ENCODE measurements at places on chromosomes 3 and 15.

DNA sequence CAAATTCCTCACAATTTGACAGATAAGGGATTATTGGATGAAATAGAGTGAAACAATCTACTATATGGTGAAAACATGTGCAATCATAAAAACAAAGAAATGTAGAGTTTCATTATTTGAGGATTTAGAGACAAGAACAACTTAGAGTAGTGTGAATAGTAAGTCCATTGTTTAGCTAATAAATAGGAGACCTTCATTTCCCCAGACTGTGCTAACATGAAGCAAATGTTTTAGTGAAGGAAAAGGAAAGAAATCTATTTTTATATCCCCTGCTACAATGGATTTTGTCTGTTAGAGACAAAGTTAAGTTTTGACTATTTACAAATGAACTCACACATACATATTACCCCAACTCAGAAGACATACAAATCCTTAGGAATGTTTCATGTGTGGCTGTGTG lies 77.8 kb downstream of the EFL1 start:
- DNase-seq: no peak

GRCh38 chr15:23422946-23423708 lies 23.9 kb downstream of the GOLGA6L2 start:
- DNase-seq: no peak

DNA sequence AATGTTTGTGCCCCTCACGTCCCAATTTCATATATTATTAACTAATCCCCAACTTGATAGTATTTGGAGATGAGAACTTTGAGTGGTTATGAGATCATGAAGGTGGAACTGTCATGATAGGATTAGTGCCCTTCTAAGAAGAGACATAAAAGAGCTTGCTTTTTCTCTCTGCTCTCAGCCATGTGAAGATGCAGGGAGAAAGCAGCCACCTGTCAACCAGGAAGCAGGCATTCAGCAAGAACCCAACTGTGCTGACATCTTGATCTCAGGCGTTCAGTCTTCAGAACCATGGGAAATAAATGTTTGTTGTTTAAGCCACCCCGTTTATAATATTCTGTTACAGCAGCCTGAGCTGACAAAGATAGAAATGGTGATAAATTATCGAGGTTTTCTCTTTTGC lies 278.7 kb upstream of the KCNMB2 start:
- DNase-seq: no peak

DNA sequence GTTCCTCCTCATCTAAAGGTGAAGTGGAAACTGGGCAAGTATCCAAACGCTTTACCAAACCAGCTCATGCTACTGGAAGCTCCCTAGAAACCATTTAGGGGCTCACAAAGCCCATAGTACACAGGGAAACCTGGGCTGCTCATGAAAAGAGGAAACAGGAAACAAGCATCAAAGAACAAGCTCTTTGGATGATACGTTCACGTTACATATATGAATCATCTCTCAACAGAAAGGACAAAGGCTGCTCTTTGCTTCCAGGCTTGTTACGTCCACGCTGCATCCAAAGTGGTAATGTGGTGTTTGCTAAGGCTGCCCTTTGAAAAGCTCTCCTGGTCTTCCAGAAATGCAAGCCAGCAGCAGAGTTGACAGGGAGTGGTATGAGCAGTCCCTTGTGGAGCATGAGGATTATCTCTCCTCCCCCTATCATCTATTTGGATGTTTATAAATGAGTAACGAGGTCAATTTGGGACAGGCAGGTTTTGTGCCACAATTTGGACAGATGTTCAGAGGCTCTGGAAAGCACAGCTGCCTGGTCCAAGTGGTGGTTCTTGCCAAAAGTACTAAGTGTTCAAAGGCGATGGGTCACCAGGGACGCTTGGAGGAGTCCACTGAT lies 98.0 kb upstream of the RORA start:
- no peak for DNase-seq

DNA sequence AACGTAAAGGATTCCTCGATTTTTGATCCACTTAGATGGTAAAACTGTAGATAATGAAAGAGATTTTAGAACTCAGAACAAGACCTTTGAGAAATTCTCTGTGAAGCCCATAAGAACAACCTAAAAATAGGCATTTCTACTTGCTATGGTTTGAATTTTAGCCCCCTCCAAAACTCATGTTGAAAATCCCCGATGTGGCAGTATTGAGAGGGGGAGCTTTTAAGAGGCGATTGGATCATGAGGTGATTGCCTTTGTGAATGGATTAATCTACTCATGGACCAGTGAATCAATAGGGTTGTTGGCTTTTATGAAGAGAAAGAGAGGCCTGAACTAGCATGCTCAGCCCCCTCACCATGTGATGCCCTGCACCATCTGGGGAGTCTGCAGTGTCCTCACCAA lies 20.2 kb upstream of the AHSG start:
- no peak for DNase-seq

DNA sequence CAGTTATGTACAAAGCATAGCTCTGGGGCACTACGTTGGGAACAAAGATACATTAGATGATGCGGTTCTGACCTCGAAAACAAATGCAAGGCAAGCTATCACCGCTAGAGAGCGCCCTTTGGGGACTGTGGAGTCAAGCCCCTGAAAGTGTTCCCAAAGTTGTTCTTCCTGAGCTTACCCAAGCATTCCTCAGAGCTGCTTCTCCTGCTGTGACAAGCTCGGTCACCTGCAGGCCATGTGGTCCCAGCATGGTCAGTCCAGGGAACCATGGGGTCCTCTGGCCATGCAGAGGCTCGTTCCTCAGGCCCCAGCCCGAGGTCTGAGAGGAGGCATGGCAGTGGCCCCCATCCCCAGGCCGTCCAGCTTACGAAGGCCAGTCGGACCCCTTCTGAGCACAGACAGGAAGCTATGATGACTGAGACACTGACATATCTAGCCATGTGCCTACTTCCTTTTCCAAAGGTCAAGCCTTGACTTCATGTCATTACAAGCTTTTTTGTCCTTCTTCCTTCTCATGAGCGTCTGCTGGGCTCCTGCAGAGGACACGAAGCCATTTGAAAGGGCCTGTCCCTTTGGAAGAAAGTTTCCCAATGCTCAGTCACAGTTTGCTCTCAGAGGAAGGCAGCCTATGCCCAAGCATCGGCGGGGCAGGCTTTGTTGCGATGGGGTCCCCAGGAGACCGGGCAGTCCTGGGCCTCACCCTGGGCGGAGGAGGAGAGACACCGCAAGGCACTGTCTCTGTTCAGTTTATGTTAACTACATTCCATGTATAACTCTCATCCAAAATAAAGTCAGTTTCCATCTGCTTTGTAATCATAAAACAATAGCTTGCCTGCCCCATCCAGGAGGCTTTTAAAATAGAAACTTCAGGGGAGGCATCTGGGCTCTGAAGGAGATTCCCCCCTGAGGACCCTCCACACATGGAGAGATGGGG lies 79.3 kb downstream of the ATP10A start:
- DNase-seq: peak; percentile 5

DNA sequence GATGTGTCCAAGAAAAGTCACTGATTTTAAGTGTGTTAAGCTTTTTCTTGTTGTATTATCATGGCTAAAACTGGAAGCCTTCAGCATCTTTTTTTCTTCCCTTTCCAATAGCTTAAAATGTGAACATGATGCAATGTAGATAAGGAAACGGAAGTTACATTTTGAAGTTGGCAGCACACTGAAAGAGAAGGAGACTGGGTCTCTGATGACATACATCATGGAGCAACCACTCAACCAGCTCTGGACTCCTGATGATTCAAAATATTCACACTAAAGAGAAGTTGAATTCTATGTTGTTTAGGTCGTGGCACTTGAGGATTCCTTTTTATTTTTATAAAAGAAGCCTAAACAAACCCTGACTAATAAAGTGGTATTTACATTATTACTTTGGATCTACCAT lies 488.3 kb upstream of the ALCAM start:
- DNase-seq: no peak

DNA sequence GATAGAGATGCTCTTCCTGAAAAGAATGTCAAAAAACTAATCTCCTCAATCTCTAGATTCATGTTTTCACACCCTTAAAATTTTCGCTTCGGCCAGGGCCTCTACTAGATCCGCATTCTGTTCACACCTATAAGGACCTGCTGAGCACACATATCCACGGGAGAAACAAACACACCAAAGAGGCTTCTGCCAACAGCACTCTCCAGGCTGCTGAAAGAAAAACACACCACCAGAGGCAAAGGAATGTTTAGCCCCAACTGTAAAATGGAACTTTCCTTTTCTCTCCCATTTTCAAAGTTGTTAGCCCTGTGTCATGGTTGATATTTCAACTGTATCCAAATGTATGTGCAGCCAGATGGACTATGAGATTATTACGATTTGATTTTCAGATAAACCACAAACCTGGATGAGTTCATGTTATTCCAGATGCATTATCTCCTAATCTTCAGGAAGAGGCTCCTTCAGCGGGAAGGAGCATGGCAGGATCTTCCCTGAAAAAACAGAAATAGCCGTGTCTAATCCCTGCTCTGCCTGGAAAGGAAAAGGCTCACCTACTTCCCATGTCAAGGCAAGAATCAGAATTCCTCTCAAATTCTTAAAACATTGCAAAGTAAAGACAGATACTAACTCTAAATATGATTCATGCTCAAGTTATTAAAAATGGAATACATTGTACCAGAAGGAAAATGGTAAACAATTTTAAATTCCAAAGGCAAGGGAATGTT lies 442.7 kb upstream of the NR2F2 start:
- no peak for DNase-seq

DNA sequence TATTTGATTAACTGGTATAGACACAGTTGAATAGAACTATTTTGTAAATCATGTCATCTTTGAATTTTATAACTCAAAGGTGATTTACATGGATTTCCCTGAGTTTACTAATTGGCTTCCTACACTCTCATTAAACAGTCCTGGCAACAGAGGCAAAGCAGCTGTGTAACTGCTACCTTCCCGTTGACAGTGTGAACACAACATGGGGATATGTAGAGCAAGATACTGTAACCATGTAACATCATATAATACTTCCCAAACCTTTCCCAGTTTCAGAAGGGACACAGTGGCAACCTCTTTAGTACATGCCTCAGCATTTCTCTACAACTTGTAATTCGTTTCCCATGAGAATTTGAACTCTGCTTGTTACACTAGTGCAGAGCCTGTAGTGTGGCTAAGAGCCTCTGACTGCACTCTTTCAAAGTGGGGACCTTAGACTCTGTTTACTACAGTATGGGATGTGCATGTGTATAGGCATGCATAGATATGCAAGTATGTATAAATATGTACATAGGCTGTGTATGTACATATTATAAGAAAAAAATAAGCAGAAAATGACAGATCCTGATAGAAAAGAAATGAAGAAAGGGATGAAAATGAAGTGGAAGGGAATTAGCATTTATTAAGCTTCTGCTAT lies 299.3 kb downstream of the SLC9A9 start:
- no peak for DNase-seq

DNA sequence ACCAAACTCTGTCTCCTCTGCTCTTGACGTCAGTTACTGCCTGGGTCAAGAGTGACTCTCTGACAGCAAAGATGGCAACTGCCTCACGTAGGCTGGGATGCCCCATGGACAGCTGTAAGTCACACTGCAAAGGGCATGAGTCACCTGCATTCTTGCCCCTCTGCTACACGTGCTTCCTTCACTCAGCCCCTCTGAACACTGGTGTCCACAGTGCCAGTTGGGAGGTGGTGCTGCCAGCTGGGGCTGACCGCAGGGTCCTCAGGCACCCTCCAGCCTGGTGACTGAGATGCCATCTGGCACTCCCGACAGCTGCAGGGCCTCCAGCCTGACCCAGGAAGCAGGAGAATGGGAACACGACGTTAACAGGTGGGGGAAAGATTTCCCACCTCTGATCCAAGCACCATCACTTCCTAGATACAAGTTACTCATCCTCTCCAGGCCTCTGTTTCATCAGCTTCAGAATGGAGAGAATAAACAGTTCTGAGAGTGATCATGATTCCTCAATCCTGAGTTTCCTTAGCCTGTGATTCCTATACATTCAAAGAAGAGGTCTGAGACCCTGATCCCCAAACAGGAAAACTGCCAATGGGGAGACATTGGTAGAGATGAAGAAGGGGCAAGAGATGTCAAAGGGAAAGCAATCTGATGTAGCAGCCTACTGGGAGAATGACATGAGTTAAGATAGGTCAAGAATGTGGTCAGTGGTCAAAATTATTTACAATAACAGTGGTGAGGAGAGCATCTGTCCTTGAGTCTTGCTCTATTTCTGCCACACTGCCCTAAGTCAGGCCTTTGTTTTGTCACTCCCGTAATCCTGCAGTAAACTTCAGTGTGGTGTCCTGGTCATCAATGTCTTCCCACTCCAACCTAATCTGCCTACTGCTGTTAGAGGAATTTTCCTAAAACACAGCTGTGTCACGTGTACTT lies 86.1 kb upstream of the BCL6 start:
- no peak for DNase-seq
